ENCODE measurements at places on chromosomes 4 and X.

- DNase-seq = no peak
These were observed 9.0 kb upstream of the PIM2 start for GRCh38 chrX:48927736-48928382.

DNA sequence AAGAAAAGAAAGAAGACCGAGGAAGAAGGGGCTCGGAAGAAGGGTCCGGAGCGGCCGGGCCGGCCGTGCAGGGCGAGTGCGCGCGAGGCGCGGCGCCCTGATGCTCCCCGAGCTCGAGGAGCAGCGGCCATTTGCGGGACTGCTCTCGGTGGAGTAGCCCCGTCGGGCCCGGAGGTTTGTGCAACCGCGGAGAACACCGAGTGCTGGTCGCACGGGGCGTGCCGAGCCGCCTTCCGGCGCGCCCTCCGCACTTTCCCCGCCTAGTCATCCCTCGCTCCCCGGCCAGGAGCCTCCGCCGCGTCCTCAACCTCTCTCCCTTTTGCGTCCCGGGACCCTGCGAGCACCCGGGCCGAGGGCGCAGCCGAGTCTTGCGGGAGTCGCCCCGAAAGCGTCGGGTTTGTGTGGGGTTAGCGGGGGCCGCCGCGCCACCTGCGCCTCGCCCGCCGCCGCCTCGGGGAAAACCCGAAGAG is 127.4 kb downstream of the LAS1L start:
- DNase-seq = no peak

GRCh38 chr4:115090483-115091075 is 22.8 kb downstream of the NDST4 start:
- DNase-seq = peak; percentile 37

DNA sequence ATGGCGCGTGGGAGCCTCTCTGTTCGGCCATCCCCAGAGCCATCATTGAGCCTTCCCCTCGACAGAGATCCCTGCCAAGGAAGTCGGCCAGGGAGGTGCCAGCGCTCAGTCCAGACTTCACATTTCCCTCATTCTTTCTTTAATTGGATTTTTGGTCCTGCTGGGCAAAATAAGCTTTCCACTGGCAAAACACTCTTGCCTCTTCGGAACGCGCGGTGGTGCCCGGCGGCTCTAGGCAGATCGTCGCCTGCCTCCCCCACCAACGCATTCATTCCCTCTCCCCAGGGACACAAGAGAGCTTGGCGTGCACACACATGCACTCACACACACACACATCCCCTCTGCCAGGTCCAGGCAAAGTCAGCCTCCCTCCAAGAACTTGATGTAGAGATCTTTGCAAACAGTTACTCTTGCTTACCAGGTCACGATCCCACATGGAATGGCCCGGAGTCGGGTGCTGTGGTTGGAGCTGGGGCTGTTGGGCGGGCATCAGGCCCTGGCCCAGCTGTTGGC is 257.1 kb downstream of the BCOR start:
- DNase-seq = no peak

DNA sequence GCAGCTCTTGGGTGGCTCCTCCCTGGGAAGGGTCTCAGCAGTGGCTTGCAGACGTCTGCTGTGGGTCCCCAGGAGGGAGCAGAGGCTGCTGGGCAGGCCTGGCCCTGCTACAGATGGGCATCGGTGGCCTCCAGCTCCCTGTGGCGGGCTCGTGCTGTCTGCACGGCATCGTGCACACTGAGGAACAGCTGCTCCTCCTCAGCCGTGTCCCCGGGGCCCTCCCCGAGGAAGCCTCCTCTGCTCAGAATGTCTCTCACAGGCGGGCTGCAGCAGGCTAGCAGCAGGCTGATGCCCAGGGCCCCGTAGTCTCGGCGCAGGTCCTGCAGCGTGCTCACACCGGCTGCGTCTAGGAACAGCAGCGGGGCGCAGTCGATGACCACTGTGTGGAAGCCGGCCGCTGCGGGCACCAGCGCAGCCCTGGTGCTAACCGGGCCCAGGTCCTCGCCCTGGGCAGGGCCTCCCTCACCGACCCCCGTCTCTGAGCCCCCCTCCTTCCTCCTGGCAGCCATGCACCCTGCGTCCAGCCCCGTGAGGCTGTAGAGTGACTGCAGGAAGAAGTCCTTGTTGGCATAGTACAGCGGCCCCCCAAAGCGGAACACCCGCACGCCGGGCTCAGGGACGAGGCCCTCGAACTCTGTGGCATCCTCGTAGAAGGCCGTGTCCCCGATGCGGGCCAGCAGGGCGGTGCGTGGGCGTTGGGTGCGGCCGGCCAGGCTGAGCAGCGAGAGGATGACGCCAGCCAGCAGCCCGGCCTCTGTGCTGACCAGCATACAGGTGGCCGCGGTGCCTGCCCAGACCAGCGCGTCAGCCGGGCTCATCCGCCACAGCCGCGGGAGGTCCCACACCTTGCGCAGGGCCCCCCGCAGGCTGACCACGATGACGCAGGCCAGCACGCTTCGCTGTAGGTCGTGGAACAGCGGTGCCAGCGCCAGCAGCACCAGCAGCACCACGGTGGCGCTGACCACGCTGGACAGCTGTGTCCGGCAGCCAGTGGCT is 2.2 kb downstream of the IDUA start:
- DNase-seq = no peak

DNA sequence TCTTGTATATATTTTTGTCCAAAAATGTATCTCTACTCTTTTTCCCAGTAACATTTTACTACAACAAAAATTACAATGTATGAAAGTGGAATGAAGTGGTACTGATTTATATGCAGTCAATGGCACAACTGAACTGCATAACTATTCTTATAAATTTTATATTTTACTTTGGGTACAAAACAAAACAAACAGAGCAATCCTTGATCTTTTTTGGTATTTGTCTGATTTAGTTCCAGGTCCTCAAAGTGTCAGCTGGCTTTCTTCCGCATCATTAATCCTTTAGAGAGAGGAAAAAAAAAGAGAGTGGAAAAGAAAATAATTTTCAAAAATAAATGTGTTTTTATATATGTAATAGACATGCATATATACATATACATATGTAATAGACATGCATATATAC is 252.4 kb upstream of the SLIT2 start:
- DNase-seq = no peak

- no peak for DNase-seq
These were observed 87.8 kb upstream of the NPNT start for GRCh38 chr4:105807496-105807895.

- no peak for DNase-seq
These were observed 135.0 kb downstream of the AMMECR1 start for GRCh38 chrX:110182865-110183264.

DNA sequence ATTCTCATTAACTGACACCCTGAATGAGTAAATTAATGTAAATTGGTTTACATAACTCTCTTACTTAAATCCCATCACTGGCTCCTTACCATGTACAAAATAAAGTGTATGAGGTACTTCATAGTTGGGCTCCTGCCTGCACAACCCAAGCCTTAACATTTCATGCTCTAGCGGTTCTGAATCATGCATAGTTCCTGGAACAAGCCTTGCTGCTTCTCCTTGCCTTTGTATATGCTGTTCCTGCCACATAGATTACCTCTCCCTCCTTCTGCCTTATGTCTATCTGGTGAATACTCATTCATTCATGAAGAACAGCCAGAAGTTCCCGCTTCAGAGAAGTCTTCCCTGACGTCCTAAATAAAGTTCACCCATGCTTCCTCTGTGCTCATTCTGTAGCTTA is 594.7 kb downstream of the SMARCA1 start:
- peak; percentile 35 for DNase-seq

DNA sequence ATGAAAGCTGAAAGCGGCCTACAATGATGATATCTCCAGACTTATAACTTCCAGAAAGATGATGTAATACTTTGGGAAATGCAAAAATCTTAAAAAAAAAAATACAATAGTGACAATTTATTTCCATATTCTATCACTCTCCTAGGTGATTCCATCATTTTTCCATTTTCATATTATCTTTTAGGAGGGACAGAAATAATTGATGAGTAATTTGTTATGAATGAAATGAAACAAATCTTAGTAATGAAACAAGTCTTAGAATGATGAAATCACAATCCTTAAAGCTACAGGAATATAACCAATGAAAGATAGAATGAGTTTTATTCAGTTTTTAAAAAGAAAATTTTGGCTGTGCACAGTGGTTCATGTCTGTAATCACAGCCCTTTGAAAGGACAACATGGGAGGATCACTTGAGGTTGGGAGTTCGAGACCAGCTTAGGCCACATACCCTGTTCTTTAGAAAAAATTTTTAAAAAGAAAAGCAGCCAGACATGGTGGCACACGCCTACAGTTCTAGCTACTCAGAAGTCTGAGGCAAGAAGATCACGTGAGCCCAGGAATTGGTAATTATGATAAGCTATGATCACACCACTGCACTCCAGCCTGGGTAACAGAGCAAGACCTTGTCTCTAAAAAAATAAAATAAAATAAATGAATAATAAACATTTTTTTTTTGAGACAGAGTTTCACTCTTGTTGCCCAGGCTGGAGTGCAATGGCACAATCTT is 21.7 kb downstream of the CLOCK start:
- no peak for DNase-seq

DNA sequence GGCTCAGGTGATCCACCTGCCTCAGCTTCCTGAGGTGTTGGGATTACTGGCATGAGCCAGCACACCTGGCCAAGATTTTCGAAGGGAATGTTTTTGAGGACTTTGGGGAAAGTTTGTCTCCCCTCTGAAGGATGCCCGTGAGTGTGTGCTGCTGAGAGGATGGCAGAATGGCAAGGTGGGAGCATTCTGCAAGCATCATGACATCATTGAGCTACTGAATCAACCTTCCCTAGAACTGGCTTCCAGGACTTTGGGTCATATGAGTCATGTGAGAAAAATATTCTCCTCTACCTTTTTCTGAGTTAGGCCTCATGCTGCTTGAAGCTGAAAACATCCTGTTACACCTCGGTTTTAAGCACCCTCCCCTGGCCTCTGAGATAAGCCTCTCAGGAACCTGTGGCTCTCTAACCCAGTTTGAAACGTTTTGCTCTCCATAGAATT is 31.0 kb downstream of the TMEM131L start:
- DNase-seq = peak; percentile 76

GRCh38 chr4:113020966-113021365 is 28.5 kb upstream of the ANK2 start:
- DNase-seq = no peak

- peak; percentile 13 for DNase-seq
These were observed 66.5 kb downstream of the SHROOM4 start for GRCh38 chrX:50747471-50747900.

GRCh38 chr4:157226601-157227000 is 6.1 kb downstream of the GRIA2 start:
- no peak for DNase-seq

- no peak for DNase-seq
These were observed 19.2 kb upstream of the FAAH2 start for GRCh38 chrX:57267308-57267707.

GRCh38 chr4:145380123-145380522 is 101.5 kb upstream of the SMAD1 start:
- peak; percentile 78 for DNase-seq

DNA sequence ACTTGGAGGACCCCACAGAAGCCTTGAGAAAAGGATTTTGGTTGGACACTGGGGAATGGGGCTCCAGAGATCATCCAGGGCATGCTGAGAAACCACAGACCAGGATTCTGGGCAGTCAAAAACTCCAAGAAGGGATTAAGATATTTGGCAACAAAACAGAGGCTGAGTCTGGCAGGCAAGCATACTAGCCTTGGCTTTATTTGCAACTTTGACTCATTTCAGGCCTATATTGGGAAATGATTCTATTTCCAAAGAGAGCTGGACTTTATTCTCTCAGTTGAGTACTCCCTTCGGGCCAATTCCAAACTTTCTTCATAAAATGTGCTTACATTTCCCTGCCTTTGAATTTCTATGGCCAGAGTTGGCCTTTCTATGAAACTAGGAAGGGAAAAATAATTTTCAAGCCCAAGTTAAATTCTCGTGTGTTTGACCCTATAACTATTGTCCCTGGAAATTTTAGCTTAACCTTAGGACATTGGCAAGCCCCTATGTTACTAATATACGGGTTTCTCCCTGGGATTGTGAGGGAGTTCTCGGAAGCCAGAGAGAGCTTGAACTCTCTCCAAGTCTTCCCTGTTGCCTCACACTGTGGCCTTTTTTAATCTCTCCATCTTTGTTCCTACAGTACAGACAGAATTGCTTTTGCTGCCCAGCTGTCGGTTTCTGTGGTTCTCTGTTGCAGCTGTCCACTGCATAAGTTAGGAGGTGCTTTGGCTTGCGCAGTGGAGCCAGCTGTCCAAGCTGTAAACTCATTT is 112.6 kb upstream of the FAM9A start:
- DNase-seq = no peak

DNA sequence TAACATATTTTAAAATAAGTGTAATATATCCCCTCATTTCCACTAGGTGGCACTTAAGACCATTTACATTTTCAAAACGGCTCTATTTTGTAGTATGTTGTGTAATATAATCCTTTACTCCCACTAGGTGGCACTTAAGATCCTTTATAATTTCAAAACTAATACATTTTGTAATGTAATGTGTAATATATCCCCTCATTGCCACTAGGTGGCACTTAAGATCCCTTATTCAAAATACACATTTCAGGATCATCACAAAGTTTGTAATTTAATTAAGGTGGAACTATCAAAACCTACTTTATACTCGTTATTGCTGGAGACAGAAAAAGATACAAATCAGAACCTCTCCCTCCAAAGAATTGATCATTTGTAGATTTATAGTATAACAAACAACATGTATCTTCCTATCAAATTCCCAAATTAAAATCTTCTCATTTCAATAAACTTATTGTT is 132.5 kb downstream of the ARHGAP6 start:
- DNase-seq = peak; percentile 86

- no peak for DNase-seq
These were observed 10.2 kb upstream of the INTU start for GRCh38 chr4:127622621-127622920.

- no peak for DNase-seq
These were observed 61.3 kb downstream of the PPP3CA start for GRCh38 chr4:101285985-101286384.

- DNase-seq = peak; percentile 45
These were observed 116.7 kb upstream of the TMEM164 start for GRCh38 chrX:109886122-109886761.

GRCh38 chr4:32172086-32172485 is 1451.9 kb downstream of the PCDH7 start:
- DNase-seq = peak; percentile 24

DNA sequence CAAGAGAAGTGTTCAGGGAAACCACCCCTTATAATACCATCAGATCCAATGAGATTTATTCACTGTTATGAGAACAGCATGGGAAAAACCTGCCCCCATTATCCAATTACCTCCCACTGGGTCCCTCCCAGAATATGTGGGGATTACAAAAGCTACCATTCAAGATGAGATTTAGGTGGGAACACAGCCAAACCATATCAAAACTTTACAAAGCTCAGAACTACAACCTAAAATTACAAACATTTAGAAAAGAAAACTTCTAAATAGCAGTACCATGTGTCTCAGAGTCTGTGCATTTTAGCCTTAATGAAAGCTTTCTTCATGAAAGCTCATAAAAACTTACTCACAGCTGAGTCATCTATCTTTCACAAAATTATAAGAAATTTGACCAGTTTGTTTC is 1442.8 kb upstream of the PCDH7 start:
- DNase-seq = no peak

GRCh38 chrX:47169726-47170515 is 23.7 kb upstream of the UBA1 start:
- DNase-seq = peak; percentile 13

Measured in renal cortical epithelial cell (primary cell).